Frontal cortex (tissue), 4 donors: ENCODE measurements at places on chromosomes 7 and 10. TPM values are rescaled to one million over a fixed set of nuclear protein-coding genes. Genes with fewer than 3 reads are reported as not detected.

Gene LRRTM3
- total RNA-seq, result 14.7 TPM

Gene KIF5B
- total RNA-seq, result 129 TPM

- no peak for DNase-seq
Observed at GRCh38 chr10:71816936-71817618, 34.0 kb downstream of the PSAP start.

Gene EBF3
- total RNA-seq, result 0.82 TPM

- no peak for DNase-seq
Observed at GRCh38 chr10:29465384-29465783, 169.4 kb downstream of the SVIL start.

DNA sequence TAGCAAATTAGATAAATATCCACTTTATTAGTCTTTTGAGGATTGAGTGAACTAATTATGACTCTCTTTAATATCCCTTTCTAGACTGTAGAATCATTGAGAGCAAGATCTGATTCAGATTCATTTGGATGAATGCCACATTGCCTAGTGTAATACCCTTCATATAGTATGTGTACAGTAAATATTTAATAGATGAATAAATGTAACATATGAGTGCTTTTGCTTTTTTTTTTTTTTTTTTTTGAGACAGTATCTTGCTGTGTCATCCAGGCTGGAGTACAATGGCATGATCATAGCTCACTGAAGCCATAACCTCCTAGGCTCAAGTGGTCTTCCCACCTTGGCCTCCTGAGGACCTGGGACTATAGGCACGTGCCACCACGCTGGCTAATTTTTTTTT is 14.8 kb downstream of the SAMD8 start:
- DNase-seq, result no peak

DNA sequence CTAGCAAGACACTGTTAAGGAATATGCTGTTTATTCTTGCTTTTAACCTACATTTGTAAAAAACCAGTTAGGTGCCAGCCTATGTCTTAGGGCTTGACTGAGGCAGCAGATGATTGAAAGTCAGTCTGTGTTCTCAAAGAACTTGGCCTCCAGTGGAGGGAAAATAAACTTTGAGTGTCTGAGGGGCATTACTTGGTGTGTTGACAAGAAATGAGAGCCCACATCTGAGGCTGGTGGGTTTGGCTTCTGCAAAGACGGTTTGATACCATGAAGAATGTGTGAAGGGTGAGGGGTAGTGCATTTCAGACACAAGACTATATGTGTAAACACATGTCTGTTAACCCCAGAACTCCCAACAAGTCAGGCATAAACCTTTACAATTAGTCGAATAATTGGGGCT is 28.5 kb downstream of the CCSER2 start:
- DNase-seq, result no peak

GRCh38 chr7:74430961-74431466 is 22.7 kb upstream of the GTF2IRD1 start:
- no peak for DNase-seq

Gene NRG3
- 12.2 TPM for total RNA-seq

GRCh38 chr10:129968853-129969183 is 4.7 kb upstream of the EBF3 start:
- DNase-seq, result no peak

Gene PTEN
- 212 TPM for total RNA-seq

- no peak for DNase-seq
Observed at GRCh38 chr10:8332730-8333111, 278.2 kb downstream of the GATA3 start.

DNA sequence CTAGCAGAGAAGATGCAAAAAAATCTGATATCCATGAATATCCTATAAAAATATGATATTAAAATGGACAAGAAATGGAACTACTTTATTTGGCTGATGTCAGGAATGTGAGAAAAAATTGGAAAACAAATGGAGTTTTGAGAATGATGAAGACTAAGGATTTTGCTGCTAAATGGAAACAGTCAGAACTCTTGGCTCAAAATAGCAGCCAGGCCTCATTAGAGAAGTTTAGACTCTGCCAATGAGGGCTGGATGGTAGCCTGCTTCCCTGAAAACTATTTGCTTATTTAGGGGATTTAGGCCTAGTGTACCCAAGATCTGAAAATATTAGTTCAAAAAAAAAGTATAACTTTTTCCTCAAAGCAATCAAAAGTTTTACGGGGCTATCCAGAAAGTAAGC is 458.5 kb downstream of the TFEC start:
- DNase-seq, result no peak

DNA sequence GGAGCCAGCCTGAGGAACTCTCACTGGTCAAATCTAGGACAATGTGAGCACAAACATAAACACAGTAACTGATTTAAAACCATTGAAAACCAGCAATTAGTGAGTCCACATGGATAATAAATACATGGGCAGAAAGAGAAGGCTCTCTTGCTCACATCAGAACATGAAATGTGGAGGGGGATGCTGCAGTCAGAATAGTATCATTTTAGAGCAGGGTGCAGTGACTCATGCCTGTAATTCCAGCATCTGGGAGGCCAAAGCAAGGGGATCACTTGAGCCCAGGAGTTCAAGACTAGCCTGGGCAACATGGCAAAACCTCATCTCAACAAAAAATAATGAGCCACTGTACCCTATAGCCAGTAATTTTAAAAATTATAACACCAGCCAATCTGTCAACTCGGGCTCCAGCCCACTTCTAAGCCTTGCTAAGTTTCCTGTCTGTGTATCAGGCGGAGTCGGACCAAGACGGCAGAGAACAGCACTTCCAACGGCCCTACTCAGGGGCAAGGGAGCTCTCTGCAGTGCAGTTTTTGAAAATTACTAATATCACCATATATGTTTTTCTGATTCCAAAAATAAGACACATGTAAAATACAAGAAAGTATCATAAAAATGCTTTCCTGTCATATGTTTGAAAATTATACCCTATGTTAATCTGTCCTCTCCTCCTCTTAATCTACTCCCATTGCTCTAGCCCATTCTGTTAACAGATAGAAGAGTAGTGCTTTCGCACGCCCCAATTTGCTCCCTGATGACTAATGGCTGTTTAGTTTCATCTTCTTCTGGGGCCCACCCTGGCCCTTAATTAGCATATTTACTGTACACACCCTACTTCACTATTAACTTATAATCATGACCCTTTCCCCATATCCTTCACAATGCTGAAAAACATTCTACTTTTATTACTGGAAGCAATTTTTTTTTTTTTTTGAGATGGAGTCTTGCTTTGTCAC is 17.1 kb downstream of the URGCP start:
- no peak for DNase-seq

DNA sequence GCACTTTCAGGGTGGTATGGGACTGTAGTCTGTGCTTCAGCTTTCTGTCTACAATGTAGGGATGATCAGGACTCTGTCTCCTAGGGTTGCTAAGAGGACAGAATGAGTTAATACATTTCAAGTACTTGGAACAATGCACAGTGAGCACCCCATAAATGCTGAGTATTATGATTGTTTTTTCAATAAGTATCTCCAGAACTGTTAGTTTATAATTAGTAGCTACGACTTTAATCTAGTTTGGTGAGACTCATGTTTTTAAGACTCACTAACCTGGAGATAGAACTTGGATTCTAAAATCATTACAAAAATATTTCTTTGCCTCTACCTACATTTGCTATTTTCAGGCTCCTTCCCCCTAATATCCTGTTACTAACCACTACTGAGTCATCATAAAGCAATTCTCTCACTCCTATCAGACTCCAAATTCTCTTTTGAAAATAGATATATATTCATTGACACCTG is 95.3 kb downstream of the CPED1 start:
- DNase-seq, result no peak

Gene CPA2
- not detected for total RNA-seq

GRCh38 chr7:34823650-34824258 is 165.7 kb downstream of the NPSR1 start:
- DNase-seq, result peak; percentile 19

DNA sequence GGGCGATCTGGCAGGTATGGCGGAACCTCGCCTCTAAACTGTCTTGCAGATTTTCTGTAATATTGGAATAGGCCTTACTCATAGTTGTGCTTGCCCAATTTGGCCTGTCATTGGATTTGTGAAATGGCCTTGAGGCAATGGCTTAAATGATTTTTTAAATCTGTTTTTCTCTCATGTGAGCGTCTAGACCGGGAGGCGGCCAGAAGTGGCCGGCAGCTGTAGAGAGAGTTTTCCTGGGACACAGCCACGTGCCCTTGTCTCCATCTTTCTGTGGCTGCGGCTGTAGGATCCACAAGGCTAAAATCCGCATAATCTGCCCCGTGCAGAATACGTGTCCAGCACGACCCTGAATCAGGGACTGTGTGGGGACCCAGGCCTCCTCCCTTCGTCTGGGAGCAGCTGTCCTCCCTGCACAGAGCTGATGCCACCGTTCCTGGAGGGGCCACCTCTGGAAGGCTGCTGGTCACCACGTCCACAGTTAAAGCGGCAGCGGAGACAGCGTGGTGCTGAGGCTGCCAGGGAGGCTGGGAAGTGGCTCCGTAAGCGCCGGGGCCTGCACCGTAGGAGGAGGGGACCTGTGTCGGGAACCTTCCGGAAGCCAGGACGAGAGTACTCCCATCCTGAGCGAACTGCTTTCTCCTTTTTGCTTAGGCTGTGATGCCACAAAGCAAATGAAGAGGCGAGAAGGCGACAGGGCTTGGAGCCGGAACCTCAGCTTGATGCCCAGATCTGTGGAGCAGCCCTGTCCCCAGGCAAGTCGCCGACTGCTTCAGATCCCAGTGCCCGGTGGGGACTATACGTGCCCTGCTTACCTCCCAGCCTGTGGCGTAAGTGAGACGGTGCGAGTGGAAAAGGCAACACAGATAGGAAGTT is 99.8 kb downstream of the DYNC2I1 start:
- DNase-seq, result no peak

GRCh38 chr10:125024497-125025234 is 82.7 kb downstream of the ZRANB1 start:
- DNase-seq, result no peak

DNA sequence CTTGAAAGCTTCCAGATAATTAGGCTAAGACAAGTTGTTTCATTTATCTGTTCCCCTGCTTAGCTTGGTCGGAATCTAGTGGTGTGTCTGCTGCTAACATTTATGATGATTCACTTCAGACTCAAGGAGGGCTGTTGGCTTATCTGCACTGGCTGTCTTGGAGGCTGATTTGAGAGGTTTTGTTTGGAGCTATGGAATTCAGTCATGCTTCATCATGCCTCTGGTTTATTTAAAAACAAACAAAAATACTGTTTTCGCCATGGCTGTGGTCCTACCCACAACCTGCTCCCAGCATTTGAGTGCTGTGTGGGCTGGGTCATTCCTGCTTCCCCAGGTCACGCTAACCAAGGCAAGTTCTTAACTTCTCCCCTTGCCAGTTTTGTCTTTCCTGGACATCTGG is 11.7 kb upstream of the ARPC1B start:
- no peak for DNase-seq

GRCh38 chr7:133409421-133409820 is 156.5 kb downstream of the EXOC4 start:
- DNase-seq, result no peak

- no peak for DNase-seq
Observed at GRCh38 chr10:113080061-113080924, 130.2 kb downstream of the TCF7L2 start.

DNA sequence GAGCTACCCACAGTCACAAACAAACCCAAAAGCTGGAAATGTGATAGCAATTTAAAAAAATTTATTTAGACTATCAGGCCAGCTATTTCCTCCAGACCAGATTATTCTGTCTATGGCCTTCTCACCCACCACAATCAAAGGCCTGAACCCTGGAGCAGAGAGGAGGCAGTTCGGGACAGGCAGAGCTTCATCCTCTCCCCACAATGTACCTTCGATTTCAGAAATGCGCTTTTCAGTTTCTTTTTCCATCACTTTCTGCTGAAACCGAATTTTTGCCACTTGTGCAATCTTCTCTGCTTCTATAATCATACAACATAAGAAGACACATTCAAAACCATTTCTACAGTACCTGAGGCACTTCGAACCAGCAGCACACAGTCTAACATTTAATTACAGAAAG is 29.9 kb downstream of the ERLIN1 start:
- DNase-seq, result no peak

DNA sequence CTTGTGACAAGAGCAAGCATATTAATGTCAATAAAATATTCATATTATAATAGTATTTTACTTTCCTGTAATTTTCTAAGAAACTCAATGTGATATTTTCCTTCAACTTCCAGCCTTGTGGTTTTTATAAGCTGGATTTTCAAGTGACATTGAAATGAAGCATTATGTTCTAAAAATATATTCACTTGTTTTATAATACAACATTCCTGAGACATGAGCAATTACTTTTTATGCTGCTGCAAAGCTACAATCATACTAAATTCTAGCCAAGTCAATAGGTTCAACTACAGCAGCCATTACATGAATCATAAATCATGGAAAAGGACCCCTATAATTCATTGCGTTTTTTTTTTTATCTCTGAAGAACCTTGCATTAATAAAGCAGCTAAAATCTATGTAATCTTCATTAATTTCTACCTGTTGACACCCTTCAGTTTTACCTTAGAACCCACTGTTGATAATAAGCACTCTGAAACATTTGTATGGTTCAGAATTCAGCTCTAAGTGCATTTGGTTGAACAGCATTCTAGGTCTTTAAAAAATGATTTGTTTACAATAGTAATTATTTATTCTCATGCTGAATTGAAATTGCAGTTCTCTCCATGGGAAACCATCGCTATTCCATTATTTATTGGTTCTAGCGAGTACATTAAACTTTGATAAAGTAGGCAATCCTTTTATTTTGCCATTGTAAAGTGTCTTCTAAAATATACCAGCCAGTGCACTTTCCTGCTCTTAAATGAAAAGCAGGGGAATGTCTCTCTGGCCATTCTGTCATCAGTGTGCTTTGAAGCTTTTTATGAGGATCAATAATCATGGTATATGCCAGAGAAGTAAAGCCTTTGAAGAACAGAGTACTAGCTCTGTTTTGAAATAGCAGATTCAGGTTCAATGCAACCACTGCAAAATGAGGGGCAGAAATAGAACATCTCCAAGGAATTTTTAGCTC is 132.6 kb downstream of the GNAT3 start:
- no peak for DNase-seq

DNA sequence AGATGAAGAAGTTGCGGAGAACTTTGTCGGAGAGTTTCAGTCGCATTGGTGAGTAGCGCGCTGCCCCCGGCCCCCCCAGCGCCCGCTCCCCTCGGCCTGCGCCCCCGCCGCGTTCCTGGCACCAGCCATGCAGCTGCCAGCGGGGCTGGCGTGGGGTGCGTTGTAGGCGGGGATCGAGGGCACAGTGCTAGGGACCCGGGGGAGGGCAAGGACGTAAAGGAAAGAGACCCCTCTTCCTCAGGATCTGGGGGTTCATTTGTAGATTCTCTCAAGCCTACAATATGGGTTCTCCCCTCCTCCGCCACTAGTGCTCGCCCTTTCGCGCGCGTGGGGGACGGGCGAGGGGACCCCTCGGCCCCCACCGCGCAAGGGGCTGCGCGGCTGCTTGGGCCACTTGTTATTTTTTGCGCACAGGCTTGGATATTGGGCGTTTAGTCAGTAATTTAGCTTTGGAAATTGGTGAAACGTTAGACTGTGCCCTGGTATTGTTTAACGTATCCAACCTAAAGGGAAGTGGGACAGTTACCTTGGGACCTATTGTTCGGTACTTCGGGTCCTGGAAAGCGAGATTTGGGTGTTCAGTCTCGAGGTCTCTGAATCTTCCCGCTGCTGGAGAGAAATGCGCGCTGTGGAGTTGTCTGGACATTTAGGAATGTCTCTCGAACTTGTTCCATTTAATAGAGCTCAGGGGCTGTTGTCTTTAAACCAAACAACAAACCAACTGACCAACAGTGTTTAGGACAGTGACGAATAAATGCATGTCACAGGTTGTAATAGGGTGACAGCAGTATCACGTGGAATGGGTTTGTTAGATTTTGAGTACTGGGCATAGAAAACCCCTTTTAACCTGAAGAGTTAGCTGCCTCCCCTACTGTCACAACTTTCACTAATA is 796 bp downstream of the CDK14 start:
- DNase-seq, result peak; percentile 48

- DNase-seq, result no peak
Observed at GRCh38 chr10:49831352-49832035, 69.4 kb upstream of the OGDHL start.
